ENCODE measurements at places on chromosomes 2 and 18.

DNA sequence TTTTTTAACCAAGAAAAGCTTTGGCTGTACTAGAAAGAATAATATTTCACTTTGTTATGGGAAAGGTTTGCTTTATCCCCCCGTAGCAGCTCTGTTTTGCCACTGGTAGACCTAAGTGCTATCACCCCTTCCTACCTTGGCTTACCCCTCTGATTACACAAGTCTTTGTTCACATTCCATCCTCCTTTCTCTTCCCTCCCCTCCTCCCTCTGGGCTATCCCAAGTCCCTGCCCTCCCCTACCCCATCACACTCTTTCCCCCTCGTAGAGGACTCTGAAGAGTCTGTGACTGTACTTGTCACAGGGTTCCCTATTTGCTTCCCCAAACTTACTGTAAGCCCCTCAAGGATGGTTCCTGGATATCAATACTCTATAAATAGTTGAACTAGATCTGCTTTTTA, 152.9 kb upstream of the NOSTRIN start:
- no peak overlapping the region for H3K27ac ChIP-seq
- H3K4me3 ChIP-seq: no peak overlapping the region
- DNase-seq: no peak
- peaks cover 4% of the 10 kb centered on the region for H3K4me1 ChIP-seq
- H3K27me3 ChIP-seq: no peaks in the 10 kb centered on the region

DNA sequence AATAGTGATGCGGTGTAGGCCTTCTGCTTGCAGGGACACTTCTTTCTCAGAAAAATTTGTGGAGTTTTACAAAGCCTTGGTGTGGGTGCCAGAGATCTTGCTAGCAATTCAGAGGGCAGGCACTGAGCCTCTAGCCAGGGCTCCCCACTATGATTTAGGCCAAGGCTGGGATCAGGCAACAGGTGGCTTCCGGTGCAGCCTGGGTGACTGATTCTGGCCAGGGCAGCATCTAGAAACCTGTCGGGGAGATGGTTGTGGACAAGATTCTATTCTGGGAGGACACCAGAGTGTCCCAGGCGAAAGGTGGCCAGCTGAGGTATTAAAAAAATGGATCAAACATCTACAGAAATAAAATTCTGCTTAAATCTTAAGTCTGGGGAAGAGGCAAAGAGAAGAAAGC, 21.5 kb upstream of the TNP1 start:
- H3K27me3 ChIP-seq: no peaks in the 10 kb centered on the region
- no peaks in the 10 kb centered on the region for H3K36me3 ChIP-seq
- H3K27ac ChIP-seq: no peak overlapping the region
- peaks cover 7% of the 10 kb centered on the region for H3K4me1 ChIP-seq

DNA sequence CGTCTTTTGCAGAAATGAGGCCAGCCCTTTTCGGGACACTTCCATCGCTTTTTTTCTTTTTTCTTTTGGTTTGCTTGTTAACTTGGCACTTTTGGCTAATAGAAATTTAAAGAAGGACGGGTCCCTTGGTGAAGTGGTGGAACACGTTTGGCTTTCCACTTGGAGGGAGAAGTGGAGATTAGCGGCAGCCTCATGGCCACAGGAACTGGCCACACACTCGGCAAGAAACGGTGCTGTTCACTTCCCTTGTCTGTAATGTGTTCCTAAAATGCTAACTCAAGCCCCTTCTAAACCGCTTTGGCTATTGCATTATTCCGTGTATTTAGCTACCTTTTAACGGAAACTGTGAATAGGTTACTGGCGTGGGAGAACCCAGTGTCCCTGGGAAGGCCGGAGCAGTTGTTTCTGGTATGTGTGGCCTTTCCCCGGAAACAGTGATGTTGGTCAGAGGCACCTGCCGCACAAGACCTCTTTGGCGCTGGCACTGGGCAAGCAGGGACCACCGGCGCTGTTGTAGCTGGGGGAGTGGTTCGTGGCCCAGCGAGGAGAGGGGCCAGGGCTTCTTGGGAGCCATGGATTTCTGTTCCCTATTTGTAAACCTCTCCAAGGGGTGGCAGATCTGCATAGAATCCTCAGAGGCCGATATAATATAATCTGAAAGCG, 981 bp downstream of the RAMP1 start:
- H3K36me3 ChIP-seq: no peaks in the 10 kb centered on the region
- H3K27me3 ChIP-seq: peaks cover 2% of the 10 kb centered on the region
- no peak for DNase-seq
- peaks cover 18% of the 10 kb centered on the region for H3K4me1 ChIP-seq

DNA sequence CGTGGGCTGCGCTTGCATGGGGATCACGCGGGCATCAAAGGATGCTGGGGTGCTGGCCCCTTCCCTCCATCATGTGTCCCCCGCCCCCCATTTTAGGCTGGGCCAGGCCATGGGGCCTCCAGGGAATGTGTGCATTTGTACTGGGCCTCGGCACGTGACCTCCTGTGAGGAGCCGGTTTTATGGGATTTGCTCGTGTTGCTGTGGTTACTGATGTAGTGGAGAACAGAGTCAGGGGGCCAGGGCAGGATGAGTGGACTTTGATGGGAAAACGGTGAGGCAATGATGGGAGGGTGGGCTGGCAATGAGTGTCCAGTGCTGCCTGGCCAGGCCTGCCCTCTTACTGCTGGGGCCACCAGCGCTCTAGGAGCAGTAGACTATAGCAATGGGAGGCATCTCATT, 257.7 kb downstream of the LOXHD1 start:
- H3K4me1 ChIP-seq: peaks cover 5% of the 10 kb centered on the region
- DNase-seq: no peak
- peaks cover 4% of the 10 kb centered on the region for H3K27me3 ChIP-seq
- H3K4me3 ChIP-seq: no peak overlapping the region

DNA sequence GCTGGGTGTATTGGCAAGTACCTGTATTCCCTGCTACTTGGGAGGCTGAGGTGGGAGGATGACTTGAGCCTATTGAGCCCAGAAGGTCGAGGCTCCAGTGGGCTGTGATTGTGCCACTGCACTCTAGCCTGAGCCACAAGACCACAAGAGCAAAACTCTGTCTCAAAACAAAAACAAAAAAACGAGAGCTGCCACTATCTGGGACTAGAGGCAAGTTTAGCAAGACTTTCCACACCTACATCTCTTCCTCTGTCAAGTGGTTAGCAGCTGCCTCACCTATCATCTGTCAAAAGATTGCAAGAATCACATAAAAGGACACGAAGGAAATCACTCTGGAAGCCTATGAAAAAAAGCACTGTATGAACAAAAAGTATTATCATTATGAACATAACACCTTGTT, 55.2 kb upstream of the RIOK3 start:
- no peak overlapping the region for H3K27ac ChIP-seq
- H3K4me3 ChIP-seq: no peak overlapping the region
- peaks cover 14% of the 10 kb centered on the region for H3K4me1 ChIP-seq
- H3K36me3 ChIP-seq: no peaks in the 10 kb centered on the region

DNA sequence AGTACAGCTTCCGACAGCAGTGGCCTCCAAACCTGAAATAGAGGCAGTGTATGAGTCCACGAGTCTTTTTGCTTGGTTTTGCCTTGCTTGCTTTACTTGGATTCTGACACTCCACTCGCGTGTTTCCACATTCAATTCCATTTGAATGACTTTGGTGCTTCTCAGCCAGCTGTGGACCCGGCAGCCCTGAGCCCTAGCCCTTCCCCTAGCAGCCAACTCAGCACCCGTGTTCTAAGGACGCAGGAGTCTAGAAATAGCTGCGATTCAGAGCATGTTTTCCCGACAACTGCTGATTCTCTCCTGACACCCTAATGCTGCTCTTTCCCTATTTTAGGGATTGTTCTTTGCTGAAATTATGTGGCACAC, 20.6 kb downstream of the LRRFIP1 start:
- no peak for DNase-seq
- no peaks in the 10 kb centered on the region for H3K4me1 ChIP-seq
- H3K36me3 ChIP-seq: no peaks in the 10 kb centered on the region
- peaks cover 29% of the 10 kb centered on the region for H3K27me3 ChIP-seq
- no peak overlapping the region for H3K27ac ChIP-seq

- H3K27ac ChIP-seq: no peak overlapping the region
- no peak for DNase-seq
- peaks cover 5% of the 10 kb centered on the region for H3K27me3 ChIP-seq
- no peak overlapping the region for H3K4me3 ChIP-seq
- H3K4me1 ChIP-seq: no peaks in the 10 kb centered on the region
Measured at GRCh38 chr2:102841107-102841840, 79.4 kb downstream of the TMEM182 start.

DNA sequence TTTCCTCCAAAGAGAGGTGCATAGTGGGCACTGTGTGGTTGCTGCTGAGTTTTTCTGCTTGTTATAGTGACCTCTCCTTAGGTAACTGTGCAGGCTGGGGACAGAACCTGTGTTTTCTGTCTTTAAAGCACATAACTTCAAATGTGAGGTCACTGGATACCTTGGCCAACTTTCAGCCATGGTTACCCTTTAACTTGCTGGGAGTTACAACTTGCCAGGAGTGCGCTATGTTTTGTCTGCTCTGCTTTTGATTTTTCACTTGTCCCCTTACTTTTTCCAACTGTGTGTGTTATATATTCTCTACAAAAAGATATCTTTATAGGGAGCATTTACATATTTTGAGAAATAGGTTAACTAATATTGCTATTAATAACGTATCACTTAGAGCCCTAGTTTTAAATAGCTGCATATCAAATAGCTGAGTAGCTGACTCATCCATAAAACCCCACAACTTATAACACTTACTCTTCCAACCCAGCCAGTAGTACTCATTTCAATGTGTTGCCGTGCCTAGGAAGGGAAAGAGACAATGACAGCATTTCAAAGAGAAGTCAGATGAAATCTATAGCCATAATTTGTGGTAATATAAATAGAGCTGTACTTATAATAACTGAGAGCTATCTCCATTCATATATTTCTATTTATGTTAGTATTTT, 51.6 kb downstream of the DPP4 start:
- peaks cover 29% of the 10 kb centered on the region for H3K4me1 ChIP-seq
- no peak overlapping the region for H3K27ac ChIP-seq
- H3K36me3 ChIP-seq: no peaks in the 10 kb centered on the region
- H3K4me3 ChIP-seq: no peak overlapping the region
- DNase-seq: no peak
- H3K27me3 ChIP-seq: no peaks in the 10 kb centered on the region

DNA sequence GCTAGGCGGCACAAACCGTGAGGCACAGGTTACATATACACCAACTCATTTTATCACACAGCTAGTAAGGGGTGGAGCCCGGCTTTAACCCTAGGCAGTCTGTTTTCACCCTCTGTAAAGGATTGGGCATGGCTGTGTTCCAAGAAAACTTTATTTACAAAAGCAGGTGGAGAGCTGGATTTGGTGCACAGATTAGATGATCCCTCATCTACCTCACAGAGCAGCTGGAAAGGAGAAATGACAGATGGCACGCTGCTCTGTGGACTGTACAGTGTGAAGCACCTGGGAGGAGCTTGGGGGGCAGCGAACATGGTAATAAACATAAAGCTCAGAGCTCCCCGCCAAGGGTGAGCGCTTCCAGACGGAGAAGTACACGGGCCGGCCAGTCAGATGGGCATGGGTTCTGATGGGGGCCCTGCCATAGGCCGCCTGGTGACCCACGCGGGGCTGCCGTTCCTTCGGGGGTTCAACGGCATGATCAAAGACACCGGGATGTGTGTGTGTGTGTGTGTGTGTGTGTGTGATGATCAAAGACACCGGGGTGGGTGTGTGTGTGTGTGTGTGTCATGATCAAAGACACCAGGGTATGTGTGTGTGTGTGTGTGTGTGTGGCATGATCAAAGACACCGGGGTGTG, 862 bp upstream of the TMEM177 start:
- peak; percentile 23 for DNase-seq
- peak overlapping the region; percentile 78 for H3K4me3 ChIP-seq
- H3K4me1 ChIP-seq: peaks cover 10% of the 10 kb centered on the region
- peaks cover 16% of the 10 kb centered on the region for H3K36me3 ChIP-seq
- H3K27ac ChIP-seq: peak overlapping the region; percentile 42

GRCh38 chr2:100248044-100248330, 74.3 kb downstream of the LONRF2 start:
- no peak for DNase-seq
- peaks cover 16% of the 10 kb centered on the region for H3K27me3 ChIP-seq
- H3K4me3 ChIP-seq: no peak overlapping the region
- H3K27ac ChIP-seq: no peak overlapping the region
- H3K36me3 ChIP-seq: no peaks in the 10 kb centered on the region

- H3K27ac ChIP-seq: no peak overlapping the region
- H3K4me3 ChIP-seq: no peak overlapping the region
- H3K27me3 ChIP-seq: no peaks in the 10 kb centered on the region
- no peak for DNase-seq
- no peaks in the 10 kb centered on the region for H3K36me3 ChIP-seq
- H3K4me1 ChIP-seq: no peaks in the 10 kb centered on the region
Measured at GRCh38 chr2:173822889-173823542, 142.2 kb downstream of the SP3 start.

DNA sequence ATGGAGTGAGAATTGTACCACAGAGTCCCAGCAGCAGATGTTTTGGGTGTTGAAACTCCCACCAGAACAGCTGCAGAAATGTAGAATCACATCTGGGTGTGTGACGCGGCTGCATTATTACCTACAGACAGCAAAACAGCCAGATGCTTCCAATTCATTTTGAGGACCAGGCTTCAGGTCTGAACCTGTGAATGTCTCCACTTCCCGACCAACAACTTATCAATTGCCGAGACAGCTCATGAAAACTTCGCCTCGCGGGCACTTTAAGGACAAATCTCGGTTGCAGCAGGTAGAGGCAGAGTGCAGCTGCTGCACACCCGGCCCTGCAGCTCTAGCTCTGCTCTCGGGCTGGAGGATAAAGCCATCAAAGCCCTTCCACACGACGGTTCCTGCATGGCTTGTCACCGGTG, 202.0 kb downstream of the HRH4 start:
- H3K27ac ChIP-seq: no peak overlapping the region
- no peaks in the 10 kb centered on the region for H3K36me3 ChIP-seq
- H3K27me3 ChIP-seq: peaks cover 11% of the 10 kb centered on the region
- H3K4me1 ChIP-seq: peaks cover 10% of the 10 kb centered on the region
- DNase-seq: no peak

GRCh38 chr18:39375066-39375465, 1809.5 kb upstream of the CELF4 start:
- H3K4me3 ChIP-seq: no peak overlapping the region
- no peak for DNase-seq
- H3K27me3 ChIP-seq: no peaks in the 10 kb centered on the region
- H3K27ac ChIP-seq: no peak overlapping the region

- no peak overlapping the region for H3K27ac ChIP-seq
- H3K27me3 ChIP-seq: no peaks in the 10 kb centered on the region
- H3K4me3 ChIP-seq: no peak overlapping the region
- no peaks in the 10 kb centered on the region for H3K36me3 ChIP-seq
Measured at GRCh38 chr2:128644156-128644555, 325.5 kb upstream of the HS6ST1 start.

All from T-cell (primary cell).